ENCODE measurements at places on chromosomes 7 and 10.

- DNase-seq = no peak
These were observed 615 bp upstream of the CNTNAP2 start for GRCh38 chr7:146115851-146116520.

- DNase-seq = no peak
These were observed 11.2 kb downstream of the MIOS start for GRCh38 chr7:7577888-7578287.

DNA sequence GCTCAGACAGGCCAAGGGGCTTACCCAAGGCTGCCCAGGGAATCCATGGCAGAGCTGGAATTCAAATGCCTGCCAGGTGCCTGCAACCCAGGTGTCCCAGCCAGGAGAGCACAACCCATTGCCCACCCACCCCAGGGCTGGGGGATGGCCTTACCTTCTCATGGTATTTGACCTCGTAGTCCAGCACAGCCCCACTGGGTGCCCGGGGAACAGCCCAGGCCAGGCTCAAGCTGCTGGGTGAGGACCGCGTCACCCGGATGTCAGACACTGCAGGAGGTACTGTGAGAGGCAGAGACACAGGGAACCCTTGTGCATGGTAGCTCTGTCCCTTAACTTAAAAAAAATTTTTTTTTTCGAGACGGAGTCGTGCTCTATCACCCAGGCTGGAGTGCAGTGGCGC is 9.0 kb downstream of the EPHB4 start:
- no peak for DNase-seq

GRCh38 chr10:71713135-71714030 is 6.2 kb downstream of the C10orf105 start:
- no peak for DNase-seq

DNA sequence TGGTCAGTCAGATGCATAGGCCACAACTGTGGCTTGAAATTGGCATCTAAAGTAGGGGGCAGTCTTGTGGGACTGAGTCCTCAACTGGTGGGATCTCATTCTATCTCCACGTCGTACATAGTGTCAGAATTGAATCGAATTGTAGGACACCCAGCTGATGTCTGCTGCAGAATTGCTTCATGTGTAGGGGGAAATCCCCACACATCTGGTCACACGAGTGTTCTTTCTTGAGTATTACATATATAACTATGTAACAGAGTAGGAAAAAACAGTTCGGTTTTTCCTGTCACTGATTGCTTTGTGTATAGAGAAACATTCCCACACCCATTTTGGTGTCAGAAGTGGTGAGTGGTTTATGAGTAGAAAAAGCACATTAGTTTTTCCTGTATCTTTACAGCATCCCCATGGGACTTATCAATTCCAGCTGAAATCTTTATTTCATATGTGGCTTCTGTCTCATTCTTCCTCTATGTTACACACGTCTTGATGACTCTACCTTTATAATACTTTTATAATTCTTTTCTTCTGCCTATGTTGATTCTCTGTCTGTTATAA is 79.4 kb upstream of the PCGF5 start:
- DNase-seq = no peak

- DNase-seq = no peak
These were observed 26.9 kb downstream of the PAXIP1 start for GRCh38 chr7:154975984-154976383.

DNA sequence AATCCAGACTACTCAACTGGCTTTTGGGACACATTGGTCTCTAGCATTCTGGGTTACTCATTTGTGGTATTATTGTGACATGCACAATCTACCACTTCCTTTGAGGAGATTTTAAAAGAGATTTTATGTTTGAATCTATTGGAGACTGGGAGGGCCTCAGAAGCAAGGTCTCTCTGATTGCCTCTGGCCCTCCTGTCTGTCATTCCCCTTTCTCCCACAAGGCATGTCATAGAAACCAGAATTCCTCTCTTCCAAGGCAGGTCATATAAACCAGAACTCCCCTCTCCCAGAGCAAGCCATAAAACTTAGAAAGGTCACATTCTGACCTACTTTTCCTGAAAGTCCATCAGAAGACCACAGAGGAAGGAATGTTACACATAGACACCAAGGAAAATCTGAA is 777.7 kb downstream of the PHTF2 start:
- no peak for DNase-seq

DNA sequence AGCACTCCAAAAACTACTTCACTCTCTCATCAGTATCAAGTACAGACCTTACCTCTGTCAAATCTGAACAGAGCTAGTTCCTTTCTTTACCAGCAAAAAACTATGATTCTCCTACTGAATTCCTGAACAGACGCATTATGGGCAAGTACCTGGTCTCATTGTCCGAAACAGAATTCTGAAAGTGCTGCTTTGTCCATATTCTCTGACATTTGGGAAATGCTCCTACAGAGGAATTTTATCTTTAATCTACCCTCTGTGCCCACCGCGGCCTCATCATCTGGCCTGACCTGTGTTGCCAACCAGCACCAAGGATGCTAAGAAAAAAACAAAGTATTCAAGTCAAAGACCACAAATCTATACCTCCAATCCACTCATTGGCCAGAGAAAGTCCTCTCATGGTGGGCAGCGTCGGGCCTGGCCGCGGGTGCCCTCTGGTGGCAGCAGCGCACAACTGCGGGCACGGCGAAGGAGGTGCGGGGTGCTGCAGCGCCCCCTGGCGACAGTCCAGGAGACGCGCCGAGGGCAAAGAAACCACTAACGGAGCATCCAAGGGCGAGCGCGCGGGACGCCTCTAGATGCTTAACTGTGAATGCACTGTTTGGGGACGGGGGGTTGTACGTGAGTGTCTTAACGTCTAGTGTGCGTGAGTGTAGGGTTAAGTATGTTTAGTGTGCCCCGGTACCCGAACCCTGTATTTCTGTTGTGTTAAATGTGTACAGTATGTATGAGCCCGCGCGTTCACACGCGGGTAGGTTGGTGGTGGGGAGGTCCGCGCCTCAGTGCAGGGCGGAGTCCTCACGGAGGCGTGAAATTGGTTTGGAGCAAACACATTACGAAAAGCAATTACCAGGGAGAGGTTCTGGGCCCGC is 5.0 kb upstream of the GBX1 start:
- peak; percentile 74 for DNase-seq

DNA sequence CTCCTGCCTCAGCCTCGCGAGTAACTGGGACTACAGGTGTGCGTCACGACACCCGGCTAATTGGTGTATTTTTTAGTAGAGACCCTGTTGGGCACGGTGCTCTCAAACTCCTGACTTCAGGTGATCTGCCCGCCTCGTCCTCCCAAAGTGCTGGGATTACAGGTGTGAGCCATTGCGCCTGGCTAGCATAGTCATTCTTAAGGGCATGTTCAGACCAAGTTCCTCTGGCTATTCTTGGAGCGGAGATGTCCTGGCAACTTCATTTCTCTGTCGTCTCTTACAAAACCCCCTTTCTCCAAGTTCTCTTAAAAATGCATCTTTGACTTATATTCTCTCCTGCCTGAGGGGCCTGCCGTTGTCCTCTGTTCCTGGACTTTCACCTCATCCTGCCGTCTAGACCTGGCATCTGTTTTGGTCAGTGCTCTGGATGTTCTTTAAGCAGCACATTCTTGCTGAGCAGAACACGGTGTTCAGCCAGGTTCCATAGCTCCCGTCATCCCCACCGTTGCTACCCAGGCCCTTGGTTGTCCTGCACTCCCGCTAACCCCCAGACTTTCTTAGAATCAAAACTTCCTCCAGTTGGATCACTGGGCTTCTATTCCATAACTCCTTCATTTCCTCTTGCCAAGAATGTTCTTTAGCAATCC is 509.9 kb upstream of the GALNT17 start:
- no peak for DNase-seq

DNA sequence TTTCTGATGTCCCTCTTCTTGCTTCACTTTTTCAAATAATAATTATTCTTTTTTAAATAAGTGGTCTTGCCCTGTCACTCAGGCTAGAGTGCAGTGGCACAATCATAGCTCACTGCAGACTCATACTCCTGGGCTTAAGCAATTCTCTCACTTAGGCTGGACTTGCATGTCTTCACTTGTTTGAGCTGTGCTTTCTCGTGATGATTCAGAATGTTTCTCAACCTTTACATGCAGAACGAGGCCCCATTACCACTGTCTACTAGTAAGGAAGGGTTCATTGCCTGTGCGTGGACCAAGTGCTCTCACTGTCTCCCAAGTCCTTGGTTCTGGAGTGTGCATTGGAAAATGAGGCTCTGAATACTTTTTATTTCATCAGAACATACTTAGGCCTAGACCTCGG is 468.6 kb upstream of the COBL start:
- no peak for DNase-seq

DNA sequence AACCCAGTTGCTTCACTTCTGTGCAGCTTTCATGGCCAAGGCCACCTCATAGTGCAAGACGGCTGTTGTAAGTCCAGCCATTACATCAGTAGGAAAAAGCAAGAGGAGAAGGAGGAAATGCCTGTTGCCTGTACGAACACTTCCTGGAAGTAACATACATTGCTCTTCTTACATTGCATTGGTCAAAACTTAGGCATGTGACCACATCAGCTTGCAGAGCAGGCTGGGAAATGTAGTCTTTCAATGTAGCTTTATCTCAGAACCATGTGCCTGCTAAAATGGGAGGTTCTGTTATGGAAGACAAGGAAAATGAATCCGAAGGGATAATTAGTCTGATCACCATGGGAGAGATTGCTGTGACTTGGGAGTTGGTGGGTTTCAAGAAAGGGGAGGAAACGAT is 4.3 kb downstream of the SLC29A3 start:
- no peak for DNase-seq

GRCh38 chr7:139635526-139636302 is 112.2 kb downstream of the CLEC2L start:
- DNase-seq = peak; percentile 35

DNA sequence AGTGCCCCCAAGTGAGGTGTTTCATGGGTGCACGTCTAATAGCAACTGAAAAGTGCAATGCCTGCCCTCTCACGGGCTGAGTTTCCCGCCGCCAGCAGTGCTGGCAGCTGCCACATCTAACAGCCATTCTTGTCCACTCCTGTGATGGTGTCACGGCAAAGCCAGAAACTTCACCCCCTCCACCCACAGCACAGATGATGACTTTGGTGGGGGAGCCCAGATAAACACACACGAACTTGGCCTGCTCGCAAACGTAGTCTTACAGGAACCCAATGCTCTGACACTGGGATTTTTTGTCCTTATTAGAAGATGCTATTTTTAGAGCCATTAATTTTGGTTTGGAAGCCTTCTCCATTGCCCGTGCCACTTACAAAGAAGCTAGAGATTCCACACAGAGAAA is 26.7 kb downstream of the CPXM2 start:
- DNase-seq = no peak

DNA sequence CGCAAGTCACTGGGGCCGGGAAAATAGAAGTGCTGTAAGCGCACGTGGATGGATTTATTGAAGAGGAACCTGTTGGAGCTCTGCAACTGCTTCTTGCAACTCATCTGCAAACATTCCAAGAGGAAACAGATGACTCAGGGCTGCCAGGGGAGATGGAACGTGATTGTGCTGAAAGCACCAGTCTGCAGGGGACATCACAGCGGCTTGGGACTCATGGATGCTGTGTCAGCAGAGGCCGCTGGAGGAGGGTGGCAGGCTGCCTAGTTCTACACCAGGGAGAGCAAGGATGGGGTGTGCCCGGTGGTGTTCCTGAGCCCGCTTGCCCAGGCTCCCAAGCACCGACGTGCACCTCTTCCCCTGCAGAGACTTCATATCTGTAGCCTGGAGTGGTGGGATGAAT is 515.7 kb downstream of the TCERG1L start:
- DNase-seq = no peak

- DNase-seq = no peak
These were observed 4.6 kb downstream of the HABP2 start for GRCh38 chr10:113557424-113557862.

DNA sequence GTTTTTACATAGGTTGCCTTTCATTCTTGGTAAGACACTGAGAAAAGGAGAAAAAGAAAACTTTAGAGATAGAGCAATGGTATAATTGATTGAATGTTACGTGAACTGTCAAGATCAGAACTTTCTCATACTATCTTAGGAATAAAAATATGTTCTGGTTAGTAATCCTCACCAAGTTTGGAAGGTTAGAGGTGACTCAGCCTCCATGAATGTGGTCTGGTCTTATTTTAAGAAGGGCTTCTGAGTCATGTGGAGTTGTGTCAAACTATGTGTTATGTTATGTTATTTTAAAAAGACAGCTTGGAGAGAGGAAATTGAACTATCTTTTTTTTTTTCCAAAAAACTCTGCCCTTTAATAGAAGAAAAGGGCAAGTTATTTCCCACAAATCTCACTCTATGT is 458.6 kb upstream of the KLF6 start:
- DNase-seq = no peak

DNA sequence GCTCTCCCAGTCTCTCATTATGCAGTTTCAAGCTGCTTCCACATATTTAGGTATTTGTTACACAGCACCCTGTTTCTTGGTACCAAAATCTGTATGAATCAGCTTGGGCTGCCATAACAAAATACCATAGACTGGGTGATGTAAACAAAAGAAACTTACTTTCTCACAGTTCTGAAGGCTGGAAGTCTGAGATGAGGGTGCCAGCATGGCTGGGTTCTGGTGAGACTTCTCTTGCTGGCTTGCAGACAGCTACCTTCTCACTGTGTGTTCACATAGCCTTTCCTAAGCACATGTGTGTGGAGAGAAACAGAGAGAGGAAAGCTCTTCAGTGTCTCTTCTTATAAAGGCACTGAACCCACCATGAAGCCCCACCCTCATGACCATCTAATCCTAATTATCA is 15.7 kb upstream of the CBLL1 start:
- no peak for DNase-seq

DNA sequence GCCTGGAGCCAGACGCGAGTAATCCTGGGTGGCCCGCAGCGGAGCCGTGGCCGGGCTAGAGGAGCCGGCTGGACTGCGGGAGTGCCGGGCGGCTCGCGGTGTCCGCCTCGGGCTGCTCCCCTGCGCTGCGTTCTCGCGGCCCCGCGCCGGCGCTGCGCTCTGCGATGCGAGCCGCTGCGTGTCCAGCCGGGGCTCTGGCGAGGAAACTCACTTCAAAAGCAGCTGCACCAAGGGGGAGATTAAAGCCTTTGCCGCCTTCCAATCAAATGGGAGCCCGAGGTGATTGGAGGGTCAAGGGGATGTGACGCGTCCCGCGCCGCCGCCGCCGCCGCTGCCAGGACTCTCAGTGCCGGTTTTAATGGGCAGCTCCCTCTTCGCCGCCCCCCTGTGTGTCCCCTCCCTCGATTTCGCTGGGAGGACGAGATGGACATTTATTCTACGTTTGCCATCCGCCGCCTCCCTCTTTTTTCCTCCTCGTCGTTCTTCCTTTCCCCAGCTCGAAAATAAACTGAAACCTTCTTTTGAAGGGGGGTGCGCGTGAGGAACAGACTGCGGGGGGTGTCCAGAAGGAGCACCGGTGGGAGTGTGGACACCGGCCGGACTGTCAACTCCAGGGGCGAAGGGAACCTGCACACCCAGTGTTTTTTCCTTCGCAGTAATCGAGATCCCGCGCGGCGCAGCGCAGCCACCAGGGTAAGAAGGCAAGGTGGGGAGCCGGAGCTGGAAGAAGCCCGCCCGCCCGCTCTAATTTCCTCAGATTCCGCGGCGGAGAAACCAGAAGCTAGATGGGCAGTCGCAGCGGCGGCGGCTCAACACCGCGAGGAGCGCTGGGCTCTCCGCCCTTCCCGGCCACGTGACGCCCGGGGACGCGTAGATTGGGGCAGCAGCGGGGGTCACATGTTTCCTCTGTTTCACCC is at the start of gene ZNF503:
ZNF503 (minus strand) TSS at position 196 of the 917 bp plus-strand sequence. CDS start 345 bp downstream, outside the sequence.
- no peak for DNase-seq

Measured in activated T-helper 1 cell treated with Interleukin-2 at 50 U/mL for 16 hours (primary cell).